Activated naive CD8-positive, alpha-beta T cell treated with anti-CD3 and anti-CD28 coated beads, Interleukin-2, amount 50 U/mL, for 24 hours (primary cell): ENCODE measurements at places on chromosomes 2 and 18.

- no peaks in the 10 kb centered on the region for H3K27me3 ChIP-seq
- no peak overlapping the region for H3K27ac ChIP-seq
- no peaks in the 10 kb centered on the region for H3K36me3 ChIP-seq
- H3K4me3 ChIP-seq: no peak overlapping the region
These were observed 153.5 kb downstream of the RPIA start for GRCh38 chr2:88844960-88845359.

GRCh38 chr2:73020657-73021370 lies 50.7 kb downstream of the SFXN5 start:
- peaks cover 4% of the 10 kb centered on the region for H3K36me3 ChIP-seq
- no peak overlapping the region for H3K4me3 ChIP-seq
- no peak overlapping the region for H3K27ac ChIP-seq

DNA sequence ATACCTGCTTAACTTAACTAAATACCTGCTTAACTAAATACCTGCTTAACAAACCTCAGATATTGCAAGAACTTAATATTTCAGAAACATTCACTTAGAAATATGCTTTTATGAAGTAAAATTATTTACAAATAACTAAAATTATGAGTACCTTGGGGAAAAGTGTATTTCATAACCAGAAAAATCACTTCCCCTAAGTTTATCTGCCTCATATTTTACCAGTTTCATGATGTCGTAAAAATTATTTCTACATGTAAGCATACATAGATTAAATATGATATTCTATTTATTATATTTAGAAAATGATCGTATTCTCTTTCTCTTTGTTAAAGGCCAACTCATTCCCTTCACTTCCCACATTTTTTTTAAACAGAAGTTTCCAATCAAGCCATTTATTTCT lies 41.5 kb upstream of the DSC1 start:
- H3K4me3 ChIP-seq: no peak overlapping the region
- H3K27me3 ChIP-seq: peaks cover 7% of the 10 kb centered on the region
- no peaks in the 10 kb centered on the region for H3K4me1 ChIP-seq
- no peaks in the 10 kb centered on the region for H3K36me3 ChIP-seq
- H3K27ac ChIP-seq: no peak overlapping the region

- H3K27ac ChIP-seq: no peak overlapping the region
- no peak overlapping the region for H3K4me3 ChIP-seq
- H3K4me1 ChIP-seq: peaks cover 11% of the 10 kb centered on the region
- peaks cover 39% of the 10 kb centered on the region for H3K36me3 ChIP-seq
These were observed 66.0 kb downstream of the RAB10 start for GRCh38 chr2:26099933-26100332.

- peaks cover 11% of the 10 kb centered on the region for H3K27me3 ChIP-seq
- no peak overlapping the region for H3K27ac ChIP-seq
- no peak overlapping the region for H3K4me3 ChIP-seq
- H3K4me1 ChIP-seq: no peaks in the 10 kb centered on the region
These were observed 92.6 kb upstream of the KCNE4 start for GRCh38 chr2:222959358-222959757.
